DMS53 (cell line): ENCODE measurements at places on chromosomes 12 and 14.

GRCh38 chr14:77144412-77145115, 3.0 kb upstream of the ZDHHC22 start:
- DNase-seq, result no peak

DNA sequence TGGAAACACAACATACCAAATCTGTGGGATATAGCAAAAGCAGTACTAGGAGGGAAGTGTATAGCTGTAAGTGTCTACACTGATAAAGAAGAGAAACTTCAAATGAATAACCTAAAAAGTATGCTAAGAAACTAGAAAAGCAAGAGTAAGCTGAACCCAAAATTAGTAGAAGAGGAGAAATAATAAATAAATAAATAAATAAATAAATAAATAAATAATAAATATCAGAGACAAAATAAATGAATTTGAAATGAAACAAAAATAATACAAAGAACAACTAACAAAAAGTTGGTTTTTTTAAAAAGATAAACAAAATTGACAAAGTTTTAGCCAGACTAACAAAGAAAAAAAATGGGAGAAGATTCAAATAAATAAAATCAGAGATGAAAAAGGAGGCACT, 72.7 kb upstream of the TSPAN8 start:
- DNase-seq, result no peak

- DNase-seq, result no peak
These were observed 23.9 kb upstream of the ITGA5 start for GRCh38 chr12:54442961-54443360.

DNA sequence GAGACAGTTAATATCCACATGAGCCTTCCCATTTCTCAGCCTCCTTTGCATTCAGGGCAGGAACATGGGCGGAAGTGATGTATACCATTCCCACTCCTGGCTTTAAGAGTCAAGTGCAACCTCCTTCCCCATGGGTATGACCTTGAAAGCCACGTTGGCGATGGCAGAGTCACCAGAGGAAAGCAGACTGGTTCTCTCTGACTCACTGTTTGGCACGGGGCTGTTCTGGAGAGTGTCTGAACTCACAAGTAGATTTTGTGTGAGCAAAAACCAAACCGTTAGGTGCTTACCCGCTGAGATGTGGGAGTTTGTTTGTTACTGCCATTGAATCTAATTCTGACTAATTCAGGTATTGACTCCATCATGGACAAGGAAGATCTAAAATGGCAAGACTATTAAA, 36.7 kb upstream of the PZP start:
- DNase-seq, result no peak

- peak; percentile 59 for DNase-seq
These were observed 248.8 kb downstream of the APAF1 start for GRCh38 chr12:98893675-98894411.

DNA sequence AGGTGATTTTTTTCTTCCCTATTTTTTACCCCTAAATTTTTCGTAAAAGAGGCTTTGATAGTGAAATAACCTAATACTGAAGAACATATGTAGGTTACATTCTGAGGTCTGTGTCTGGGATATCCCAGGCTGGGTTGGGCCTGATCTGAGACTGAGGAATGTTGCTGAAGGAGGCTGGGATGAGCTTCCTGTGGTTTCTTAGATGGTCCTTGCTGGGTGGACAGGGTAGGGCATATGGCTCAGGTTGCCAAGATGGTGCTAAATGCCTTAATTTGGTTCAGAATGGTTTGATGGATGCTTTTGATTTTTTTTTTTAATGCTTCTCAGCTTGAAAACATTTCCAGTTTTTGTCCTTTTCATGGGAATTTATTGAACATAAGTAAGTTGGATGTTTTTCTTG, 124.6 kb upstream of the PMCH start:
- DNase-seq, result no peak

- DNase-seq, result peak; percentile 77
These were observed at the start of gene HOXC5 for GRCh38 chr12:54032627-54033100. Gene HOXC5 (plus strand): TSS chr12:54033050. CDS start chr12:54033123, 73 bp downstream.

- DNase-seq, result peak; percentile 75
These were observed 36.7 kb downstream of the TMBIM6 start for GRCh38 chr12:49777800-49778748.

GRCh38 chr14:97850466-97850865, 1053.3 kb downstream of the VRK1 start:
- DNase-seq, result no peak

- no peak for DNase-seq
These were observed 278.2 kb upstream of the SLC16A7 start for GRCh38 chr12:59317598-59317997.

DNA sequence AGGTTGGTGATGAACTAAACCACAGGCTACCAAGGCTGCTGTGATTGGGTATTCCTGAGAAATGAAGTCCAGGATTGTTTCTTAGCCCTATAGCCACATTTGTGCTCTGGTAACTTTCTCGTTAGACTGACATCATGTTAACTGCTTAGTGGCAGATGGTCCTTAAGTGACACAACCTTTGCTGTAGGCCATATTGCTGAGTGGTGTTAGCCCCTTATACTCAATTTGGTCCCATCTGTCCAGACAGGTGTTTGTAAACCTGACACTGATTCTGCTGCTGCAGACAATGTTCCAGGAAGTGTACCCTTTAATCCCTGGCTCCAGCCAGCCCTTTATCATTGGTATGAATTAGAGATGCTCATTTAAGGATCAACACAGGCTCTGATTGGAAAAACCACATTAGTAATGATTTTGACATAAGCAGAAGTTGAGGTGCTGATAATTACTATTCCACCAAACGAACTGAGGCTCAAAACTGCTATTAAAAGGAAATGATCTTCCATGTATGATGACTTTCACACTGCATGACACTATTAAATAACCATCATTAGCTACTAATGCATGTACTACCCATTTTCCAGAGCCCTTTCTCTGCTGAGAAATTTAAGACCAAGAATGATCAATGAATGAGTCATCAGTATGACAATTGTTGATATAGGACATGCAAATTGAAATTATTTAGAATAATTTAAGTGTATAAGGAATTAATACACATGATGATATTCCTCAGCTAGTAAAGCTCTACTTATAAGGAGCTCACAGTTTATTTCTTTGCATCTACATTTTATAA, 3.6 kb upstream of the SSTR1 start:
- no peak for DNase-seq

DNA sequence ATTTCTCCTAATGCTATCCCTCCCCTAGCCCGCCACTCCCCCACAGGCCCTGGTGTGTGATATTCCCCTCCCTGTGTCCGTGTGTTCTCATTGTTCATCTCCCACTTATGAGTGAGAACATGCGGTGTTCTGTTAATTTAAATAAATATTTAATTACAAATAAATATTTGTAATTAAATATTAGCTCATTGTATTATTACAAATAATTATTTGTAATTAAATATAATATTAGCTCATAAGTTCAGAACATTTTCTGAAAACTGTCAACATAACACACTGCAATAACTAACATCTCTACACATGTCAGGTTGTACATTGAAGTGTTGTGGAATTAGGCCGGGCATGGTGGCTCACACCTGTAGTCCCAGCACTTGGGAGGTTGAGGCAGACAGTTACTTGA, 5.4 kb downstream of the RAB3IP start:
- no peak for DNase-seq

GRCh38 chr12:113135178-113136127, at the start of gene RASAL1:
Gene RASAL1 (minus strand): TSS chr12:113135761. CDS start chr12:113135462, 299 bp downstream.
- DNase-seq, result peak; percentile 97

DNA sequence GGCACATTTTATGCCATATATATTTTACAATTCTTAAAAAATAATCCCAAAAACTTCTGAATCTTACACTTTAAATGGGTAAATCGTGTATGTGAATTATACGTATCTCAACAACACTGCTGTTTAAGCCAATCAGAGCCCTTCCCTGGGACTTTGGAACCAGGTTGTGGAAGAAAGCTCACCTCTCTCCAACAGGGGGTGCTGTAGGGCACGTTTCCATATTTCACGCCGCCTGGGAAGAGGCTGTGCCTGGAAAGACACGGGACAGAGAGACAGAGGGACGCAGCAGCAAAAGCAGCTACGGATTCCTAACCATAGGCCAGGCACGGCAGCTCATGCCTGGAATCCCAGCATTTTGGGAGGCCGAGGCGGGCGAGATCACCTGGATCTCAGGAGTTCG, 29.4 kb upstream of the FBRSL1 start:
- no peak for DNase-seq

DNA sequence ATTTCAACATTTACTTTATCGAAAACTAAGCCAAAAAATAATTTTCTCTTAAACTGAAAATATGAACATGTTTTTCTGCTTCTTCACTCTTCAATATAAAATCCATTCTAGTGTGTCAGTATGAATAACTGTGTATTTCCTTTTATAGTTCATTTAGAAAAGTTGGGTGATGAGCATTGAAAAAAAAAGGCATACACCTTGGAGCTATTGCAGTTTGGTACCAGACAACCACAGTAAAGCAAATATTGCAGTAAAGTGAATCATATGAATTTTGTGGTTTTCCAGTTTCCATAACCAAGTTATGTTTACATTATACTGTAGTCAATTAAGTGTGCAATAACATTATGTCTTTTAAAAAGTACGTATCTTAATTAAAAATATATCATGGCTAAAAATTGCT, 195.0 kb upstream of the FOXG1 start:
- no peak for DNase-seq

- DNase-seq, result no peak
These were observed 4.3 kb upstream of the HOXC12 start for GRCh38 chr12:53950437-53950773.

DNA sequence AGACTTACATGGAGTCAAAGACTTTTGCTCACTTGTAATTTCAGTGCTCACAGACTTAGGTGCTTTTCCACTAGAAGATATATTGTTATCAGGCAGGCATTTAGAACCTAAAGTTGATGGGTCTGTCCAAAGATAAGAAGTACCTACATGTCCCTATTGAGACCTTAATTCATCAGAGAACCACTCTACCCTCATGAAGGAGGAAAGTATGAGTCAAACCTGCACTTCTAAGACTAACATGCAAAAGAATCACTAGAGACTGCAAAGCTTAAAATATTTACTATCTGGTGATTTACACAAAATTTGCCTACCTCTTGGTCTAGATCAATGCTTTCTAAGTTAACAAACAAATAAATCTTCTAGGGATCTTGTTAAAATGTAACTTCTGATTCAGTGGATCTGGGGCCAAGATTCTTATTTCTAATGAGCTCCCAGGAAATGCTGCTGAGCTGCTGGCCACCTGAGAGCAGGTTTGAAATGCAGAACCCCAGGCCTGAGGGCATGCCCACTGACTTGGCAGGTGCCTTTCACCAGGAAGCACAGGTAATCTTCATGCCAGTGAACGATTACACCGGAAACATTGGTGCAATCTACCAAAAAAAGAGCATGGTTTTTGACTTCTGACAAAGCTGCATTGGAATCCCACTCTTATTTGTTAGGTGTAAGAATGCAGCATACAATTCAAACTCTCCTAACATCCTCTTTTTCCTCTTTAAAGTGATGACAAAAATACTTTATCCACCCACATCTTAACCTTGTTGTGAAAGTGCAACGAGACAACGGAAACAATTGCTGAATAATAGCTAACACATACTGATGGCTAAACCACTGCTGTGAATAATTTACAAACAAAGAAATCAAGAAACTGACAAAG, 214.2 kb downstream of the ADAMTS20 start:
- no peak for DNase-seq

- no peak for DNase-seq
These were observed 18.1 kb upstream of the EIF5 start for GRCh38 chr14:103315941-103316340.

- DNase-seq, result no peak
These were observed 30.6 kb upstream of the LMO3 start for GRCh38 chr12:16636435-16637055.

- DNase-seq, result no peak
These were observed 204.7 kb downstream of the CALM1 start for GRCh38 chr14:90601563-90601962.

DNA sequence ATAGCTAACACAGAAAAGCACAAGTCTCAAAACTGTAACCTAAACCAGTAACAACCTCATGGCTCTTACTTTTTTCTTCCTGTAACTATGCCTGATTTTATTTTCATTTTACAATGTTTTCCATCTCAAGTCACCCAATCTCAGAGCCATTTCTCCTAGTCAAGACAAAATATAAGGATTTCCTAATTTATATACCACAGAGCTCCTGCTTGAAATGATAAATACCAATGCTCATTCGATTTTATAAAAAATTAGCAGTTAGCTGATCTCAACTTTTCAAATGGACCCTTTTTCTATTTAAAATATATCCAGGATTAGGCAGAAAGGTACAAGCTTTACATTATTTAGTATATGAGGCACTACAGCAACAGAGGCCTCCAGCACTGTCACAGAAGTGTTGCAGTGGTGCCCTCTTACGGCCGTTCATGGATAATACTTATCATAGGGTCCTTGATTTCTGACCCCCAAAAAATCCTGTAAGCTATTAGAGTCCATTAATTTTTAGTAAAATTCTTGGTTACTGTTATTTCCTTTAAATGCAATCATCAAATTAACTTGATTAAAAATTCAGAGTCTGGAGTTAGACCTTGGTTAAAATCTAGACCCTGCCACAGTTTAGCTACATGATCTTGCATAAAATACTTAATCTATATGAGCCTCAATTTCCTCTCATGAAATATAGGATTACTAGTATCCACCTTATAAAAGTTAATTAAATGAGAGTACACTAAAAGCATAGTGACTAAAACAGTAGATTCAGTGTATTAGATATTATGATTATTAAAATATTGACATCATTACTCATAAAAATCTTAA, 68.3 kb downstream of the SEC23A start:
- DNase-seq, result peak; percentile 60

GRCh38 chr12:84502907-84503787, 409.5 kb downstream of the SLC6A15 start:
- peak; percentile 89 for DNase-seq

DNA sequence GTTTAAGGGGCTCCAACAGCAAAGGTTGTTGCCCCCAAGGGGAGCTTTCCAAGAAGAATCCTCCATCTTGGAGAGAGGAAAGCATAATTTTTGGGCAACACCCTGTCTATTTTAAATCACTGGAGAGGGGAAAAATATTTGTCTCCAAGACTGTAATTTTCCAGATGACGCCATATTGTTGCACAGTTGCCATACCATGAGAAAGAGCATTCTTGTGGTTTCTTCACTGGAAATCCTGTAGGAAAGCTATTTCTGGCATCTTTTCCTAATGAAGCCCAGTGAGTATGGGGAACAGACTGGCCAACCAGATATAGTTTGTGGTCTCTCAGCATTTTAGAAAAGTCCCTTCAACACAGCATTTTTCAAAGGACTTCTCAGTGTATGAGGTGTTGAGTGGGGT, 88.1 kb upstream of the MANSC4 start:
- DNase-seq, result no peak

DNA sequence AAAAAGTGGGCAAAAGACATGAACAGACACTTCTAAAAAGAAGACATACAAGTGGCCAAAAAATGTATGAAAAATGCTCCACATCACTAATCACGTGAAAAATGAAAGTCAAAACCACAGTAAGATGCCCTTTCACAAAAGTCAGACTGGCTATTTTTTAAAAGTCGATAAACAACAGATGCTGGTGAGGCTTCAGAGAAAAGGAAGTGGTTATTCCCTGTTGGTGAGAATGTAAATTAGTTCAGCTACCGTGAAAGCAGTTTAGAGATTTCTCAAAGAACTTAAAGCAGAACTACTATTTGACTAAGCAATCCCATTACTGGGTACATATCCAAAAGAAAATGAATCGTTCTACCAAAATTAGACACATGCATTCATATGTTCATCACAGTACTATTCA, 237.0 kb downstream of the KIF21A start:
- DNase-seq, result no peak
